Dorsolateral prefrontal cortex (tissue), 122 donors: ENCODE measurements at places on chromosomes 3 and 15. TPM values are rescaled to one million over a fixed set of nuclear protein-coding genes. Genes with fewer than 3 reads are reported as not detected.

- no peak for DNase-seq
Measured at GRCh38 chr15:38088971-38089370, 154.5 kb downstream of the TMCO5A start.

DNA sequence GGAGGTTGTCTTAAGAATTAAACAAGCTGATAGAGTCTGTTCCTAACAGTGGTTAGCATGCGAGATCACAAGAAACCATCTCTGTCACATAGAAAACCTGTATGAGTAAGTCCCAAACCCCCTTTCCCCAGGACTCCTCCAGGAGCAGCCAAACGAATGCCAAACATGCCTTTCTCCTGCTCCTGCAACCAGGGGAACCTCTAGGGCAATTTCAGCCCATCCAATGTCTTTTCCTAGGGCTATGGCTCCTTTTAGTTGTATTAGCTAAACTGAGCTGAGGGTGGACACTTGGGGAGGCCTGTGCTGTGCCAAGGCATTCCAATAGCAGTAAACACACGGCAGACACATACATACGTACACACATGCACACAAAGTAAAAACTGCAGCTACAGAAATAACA is 36.5 kb upstream of the TIMP4 start:
- DNase-seq: no peak

MESP1 gene
- total RNA-seq: 10.8 TPM

DNA sequence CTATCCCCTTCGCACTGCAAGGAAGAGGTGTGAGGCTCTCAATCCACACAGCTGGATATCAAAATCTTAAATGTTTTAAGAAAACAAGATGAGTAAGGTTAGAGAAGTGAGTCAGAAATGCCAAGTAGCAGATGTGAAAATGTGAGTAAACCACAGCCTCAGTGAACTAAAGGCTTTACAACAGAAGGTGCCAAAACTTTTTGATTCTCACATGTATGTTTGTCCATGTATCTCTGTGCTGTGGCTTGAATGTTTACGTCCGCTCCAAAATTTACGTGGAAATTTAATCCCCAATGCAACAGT is 126.8 kb upstream of the PFN2 start:
- DNase-seq: no peak
